ENCODE measurements at places on chromosomes 5 and 9.

GRCh38 chr5:54518818-54519508 lies 1.4 kb downstream of the SNX18 start:
- DNase-seq: no peak

DNA sequence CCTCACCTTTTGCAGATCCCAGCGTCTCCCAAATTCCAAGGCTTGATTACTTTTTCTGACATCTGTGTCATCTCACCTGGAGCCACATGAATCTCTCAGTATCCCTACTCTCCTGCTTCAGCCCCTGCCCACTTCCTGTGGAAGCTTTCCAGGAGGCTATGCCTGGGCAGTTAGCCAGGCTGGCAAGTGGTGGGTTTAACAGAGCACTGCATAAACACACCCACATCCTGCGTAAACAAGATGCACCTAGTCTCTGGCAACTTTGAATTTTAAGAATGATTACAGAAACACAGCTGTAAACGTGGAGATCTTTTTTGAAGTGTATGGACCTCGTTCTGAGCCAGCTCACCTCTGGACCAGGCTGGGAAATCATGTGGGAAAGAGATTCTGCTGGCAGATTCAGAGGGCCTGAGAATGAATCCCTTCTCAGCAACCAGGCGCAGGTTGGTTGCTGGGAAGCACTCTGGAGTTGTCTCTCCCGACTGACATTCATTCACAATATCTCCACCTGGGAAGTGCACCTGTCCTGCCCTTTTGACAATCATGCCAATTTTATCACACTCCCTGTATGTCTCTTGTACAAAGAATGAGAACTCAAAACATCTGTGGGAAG lies 55.7 kb upstream of the FANCC start:
- no peak for DNase-seq

DNA sequence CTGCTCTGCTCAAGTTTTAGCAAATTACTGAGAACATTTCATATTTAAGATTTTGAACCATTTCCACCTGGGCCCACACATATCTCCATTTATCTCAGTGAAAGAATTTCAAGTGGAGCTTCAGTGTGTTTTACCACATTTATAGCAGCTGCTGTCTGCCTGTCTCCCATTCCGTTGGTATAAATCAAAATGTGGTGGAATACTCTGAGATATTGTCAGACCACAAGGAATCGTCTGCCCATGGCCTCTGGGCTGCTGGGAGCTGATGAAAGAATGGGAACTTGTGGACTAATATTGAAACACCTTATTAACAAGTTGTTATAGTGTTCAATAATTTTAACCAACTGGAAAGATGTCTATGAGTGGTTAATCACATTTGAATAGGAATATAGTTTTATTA lies 33.3 kb downstream of the MAST4 start:
- DNase-seq: no peak

DNA sequence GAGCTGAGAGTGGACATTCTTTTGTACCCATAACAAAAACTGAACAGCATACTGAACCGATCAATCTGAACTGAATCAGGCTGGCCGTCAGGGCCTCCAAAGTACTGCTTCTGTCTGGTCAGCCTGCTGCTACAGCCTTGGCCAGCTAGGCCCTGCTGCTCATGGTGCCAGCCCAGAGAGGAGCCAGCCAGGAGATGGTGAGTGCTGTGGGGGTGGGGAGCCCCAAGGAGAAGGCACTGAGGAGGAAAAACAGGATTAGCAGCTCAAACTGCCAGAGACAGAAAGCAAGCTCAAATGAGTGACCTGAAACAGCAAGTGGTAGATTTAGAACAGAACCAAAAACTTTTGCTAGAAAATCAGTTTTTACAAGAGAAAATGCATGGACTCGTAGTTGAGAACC lies 23.9 kb downstream of the SRP19 start:
- DNase-seq: no peak

GRCh38 chr5:172714491-172715420 lies 56.2 kb downstream of the DUSP1 start:
- DNase-seq: peak; percentile 64

DNA sequence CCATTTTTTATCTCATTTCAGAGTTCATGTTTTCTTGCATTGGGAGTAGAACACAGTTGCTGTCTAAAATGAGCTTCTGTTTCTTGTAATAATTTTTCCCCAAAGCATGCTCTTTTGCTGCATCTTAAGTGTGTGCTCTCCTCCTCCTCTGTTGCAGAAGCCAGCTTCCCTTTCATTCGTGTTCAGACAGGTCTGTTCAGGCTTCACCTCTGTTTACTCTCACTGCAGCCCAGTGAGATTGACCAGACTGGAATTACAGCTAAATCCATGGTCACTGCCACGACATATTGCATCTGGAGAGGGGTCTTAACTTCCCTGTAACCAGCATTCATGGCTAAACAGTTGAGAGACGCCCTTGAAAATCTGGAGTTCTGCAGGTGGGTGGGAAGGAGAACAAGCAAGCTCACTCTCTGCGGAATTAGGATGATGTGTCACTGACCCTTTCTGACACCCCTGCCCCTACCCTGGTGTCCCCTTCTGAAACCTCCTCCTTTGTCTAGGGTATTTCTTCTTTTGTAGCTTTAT lies 223.2 kb downstream of the FSTL4 start:
- DNase-seq: no peak

DNA sequence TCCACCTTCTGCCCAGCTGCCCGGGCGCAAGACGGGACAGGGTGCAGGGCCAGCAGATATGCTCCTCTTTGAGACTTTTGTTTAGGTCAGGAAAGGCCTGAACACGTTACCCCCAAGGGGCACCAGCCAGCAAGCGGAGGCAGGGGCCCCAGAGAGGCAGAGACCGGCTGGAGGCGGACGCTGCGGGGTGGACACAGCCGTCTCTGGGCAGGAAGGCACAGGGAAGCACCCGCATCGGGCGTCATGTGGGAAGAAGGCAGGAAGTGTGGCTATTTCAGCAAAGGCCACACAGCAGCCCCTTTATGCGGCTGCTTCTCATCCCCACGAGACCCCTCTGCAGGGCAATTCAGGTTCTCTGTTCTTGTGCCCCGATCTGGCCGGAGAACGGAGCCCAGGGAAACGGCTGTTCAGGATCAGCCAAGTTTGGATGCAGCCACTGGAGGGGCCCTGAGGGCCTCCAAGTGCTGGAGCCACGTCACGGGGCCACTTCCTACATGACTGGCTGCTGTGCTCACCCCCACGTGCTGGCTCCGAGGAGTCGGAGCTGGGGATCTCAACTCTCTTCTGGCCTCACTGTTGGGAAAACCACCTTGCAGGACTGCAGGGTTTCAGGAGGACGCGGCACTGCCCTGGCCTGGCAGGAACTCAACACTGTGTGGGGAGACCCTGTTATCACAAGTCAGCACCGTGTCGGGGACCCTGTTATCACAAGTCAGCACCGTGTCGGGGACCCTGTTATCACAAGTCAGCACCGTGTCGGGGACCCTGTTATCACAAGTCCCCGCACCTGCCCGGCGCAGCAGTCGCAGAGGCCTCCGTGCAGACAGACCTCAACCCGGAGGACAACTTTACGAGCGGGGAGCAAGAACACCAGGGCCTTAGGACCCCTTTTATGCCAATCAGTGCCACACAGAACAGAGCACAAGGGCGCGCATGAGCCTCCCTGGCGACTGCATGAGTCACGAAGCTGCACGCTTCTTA lies 44.4 kb downstream of the SLC12A7 start:
- DNase-seq: peak; percentile 65

- no peak for DNase-seq
These were observed 127.2 kb downstream of the MLLT3 start for GRCh38 chr9:20495098-20495497.

Measured in common myeloid progenitor, CD34-positive (primary cell).